ENCODE measurements at places on chromosomes 3 and 15. TPM values are rescaled to one million over a fixed set of nuclear protein-coding genes. Genes with fewer than 3 reads are reported as not detected.

- H3K4me3 ChIP-seq, result no peak overlapping the region
- H3K27ac ChIP-seq, result no peak overlapping the region
- no peak for DNase-seq
- no peaks in the 10 kb centered on the region for H3K36me3 ChIP-seq
- no peaks in the 10 kb centered on the region for H3K27me3 ChIP-seq
Observed at GRCh38 chr3:113953677-113954076, 5.9 kb downstream of the ZDHHC23 start.

The WDR93 gene
- total RNA-seq, result not detected

GRCh38 chr15:37078566-37078965 is 21.8 kb downstream of the MEIS2 start:
- H3K4me1 ChIP-seq, result peaks cover 28% of the 10 kb centered on the region
- H3K4me3 ChIP-seq, result no peak overlapping the region
- no peak for DNase-seq
- H3K36me3 ChIP-seq, result no peaks in the 10 kb centered on the region
- peak overlapping the region; percentile 73 for H3K27ac ChIP-seq
- H3K27me3 ChIP-seq, result no peaks in the 10 kb centered on the region

- no peak for DNase-seq
- no peak overlapping the region for H3K27ac ChIP-seq
- no peaks in the 10 kb centered on the region for H3K36me3 ChIP-seq
- no peak overlapping the region for H3K4me3 ChIP-seq
- H3K27me3 ChIP-seq, result no peaks in the 10 kb centered on the region
Observed at GRCh38 chr3:178568155-178568731, 32.0 kb downstream of the KCNMB2 start.

The GPR27 gene
- total RNA-seq, result 5.0 TPM

DNA sequence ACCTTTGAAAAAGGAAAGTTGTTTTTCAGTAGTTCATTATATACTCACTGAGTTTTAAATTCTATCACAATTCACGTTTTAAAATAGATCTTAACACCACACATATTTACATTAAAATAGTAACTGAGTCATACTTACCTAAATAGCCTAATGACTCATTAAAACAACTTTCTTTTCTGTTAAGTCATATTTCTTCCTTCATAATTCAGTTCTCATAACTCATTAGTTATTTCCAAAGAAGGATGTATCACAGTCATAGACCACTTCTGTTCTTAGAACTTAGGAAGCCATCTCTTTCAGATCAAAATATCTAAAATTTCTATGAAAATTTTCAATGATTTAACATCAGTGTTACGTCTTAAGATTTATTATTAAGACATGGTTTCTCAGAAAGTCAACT is 885.9 kb downstream of the FHIT start:
- no peaks in the 10 kb centered on the region for H3K36me3 ChIP-seq
- H3K27ac ChIP-seq, result no peak overlapping the region
- no peaks in the 10 kb centered on the region for H3K27me3 ChIP-seq
- no peak for DNase-seq
- H3K4me1 ChIP-seq, result no peaks in the 10 kb centered on the region
- no peak overlapping the region for H3K4me3 ChIP-seq

DNA sequence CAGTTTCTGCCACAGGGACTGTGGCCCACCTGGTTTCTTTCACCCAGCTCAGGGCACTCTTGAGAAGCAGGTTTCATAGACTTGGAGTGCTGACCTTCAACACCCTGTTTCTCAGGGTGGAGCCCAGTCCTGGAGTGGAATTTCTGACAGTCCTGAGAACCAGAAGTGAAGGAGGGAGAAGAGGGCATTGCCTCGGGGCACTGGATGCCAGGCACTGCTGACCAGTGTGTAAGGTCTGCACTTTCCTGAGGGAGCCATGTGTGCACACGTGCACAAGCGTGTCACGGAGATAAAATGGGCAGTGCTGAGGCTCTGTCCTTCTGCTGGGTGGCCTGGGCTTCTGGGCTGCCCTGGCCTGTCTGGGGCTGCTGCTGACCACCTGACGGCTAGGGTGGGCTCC is 118.5 kb downstream of the SEC22A start:
- H3K4me1 ChIP-seq, result no peaks in the 10 kb centered on the region
- no peaks in the 10 kb centered on the region for H3K36me3 ChIP-seq
- DNase-seq, result no peak
- no peak overlapping the region for H3K27ac ChIP-seq
- no peaks in the 10 kb centered on the region for H3K27me3 ChIP-seq

The CIDEC gene
- 1.1 TPM for total RNA-seq

- H3K4me3 ChIP-seq, result no peak overlapping the region
- H3K27me3 ChIP-seq, result no peaks in the 10 kb centered on the region
- DNase-seq, result no peak
Observed at GRCh38 chr3:176119826-176120225, 1077.5 kb downstream of the TBL1XR1 start.

Data from uterus (tissue), 4 donors.